Neural progenitor cell (in vitro differentiated cells): ENCODE measurements at places on chromosomes 7 and 10. TPM values are rescaled to one million over a fixed set of nuclear protein-coding genes. Genes with fewer than 3 reads are reported as not detected.

DNA sequence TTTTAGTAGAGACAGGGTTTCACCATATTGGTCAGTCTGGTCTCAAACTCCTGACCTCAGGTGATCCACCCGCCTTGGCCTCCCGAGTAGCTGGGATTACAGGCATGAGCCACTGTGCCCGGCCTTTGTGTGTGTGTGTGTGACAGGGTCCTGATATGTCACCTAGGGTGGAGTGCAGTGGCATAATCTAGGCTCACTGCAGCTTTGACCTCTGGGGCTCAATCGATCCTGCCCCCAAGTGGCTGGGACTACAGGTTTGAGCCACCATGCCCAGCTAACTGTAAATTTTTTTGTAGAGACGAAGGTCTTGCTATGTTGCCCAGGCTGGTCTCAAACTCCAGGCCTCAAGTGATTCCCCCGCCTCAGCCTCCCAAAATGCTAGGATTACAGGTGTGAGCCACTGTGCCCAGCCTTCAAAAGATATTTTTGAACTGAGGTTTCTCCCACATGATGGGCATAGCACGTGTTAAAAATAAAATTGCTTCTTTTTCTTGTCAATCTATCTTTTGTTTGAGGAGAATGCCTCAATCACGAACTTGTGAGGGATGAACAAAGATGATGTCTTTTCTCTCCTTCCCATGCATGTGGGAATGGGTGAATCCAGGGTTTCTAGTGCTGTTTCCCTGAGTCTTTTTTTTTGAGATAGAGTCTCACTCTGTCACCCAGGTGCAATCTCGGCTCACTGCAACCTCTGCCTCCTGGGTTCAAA lies 30.8 kb upstream of the PSAP start:
- DNase-seq: no peak
- H3K4me3 ChIP-seq: no peak overlapping the region
- no peak overlapping the region for H3K27ac ChIP-seq
- H3K4me1 ChIP-seq: peaks cover 5% of the 10 kb centered on the region
- H3K36me3 ChIP-seq: no peaks in the 10 kb centered on the region

DNA sequence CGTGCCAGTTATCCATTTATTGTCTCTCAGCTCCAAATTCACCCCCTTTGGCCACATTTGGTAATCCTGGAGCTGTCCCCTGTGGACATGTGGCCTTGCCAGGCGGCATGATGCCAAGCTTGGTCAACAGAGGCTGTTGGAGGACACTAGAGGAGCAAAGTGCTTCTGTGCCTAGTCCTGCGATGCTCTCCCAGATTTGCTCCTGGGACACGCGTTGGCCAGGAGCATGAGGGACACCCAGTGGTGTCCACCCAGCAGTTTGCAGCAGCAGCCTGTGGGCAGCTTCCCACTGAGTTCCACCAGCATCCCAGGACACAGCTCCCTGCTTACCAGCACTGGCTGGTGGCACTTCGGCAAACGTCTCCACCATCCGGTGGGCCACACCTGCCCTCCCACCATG lies 55.5 kb upstream of the STEAP1B start:
- peaks cover 9% of the 10 kb centered on the region for H3K27me3 ChIP-seq
- DNase-seq: no peak
- no peaks in the 10 kb centered on the region for H3K4me1 ChIP-seq
- H3K4me3 ChIP-seq: no peak overlapping the region
- H3K27ac ChIP-seq: no peak overlapping the region
- no peaks in the 10 kb centered on the region for H3K36me3 ChIP-seq

CPA1 gene
- not detected in 2 replicates for total RNA-seq

LRRC4 gene
- total RNA-seq: 19.8 and 26.9 TPM in 2 replicates

PIP gene
- total RNA-seq: not detected in 2 replicates

DNA sequence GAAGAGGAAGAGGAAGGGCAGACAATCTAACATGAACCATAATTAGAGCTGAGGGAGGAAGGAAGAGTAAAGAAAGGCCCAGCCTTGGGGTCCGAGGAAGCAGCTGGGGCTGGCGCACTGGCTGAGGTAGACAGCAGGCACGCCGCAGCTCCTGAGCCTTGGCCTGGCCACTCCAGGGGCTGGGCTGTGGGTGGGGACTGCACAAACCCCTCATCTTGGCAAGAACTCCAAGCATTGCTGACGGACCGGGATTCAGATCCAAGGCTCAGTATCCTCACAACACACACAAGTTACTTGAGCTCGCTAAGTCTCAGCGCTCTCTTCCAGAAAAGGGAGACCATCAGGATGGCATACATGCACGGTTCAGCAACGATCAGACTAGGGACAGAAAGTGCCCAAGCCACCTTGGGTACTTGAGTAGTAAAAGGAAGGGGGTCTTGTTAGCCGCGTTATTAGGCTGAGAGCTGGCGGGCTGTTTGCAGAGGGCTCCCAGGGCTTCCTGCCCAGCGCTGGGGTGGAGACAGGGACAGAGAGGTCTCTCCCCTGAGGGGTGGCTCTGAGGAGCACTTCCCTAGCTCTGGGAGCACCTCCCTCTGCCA lies 4.5 kb downstream of the TNS3 start:
- H3K27me3 ChIP-seq: peaks cover 13% of the 10 kb centered on the region
- no peak overlapping the region for H3K4me3 ChIP-seq
- no peak overlapping the region for H3K27ac ChIP-seq
- no peak for DNase-seq

- no peak overlapping the region for H3K27ac ChIP-seq
- DNase-seq: no peak
- H3K4me1 ChIP-seq: peaks cover 7% of the 10 kb centered on the region
- H3K36me3 ChIP-seq: no peaks in the 10 kb centered on the region
- no peak overlapping the region for H3K4me3 ChIP-seq
- no peaks in the 10 kb centered on the region for H3K27me3 ChIP-seq
These were observed 181.2 kb upstream of the NOBOX start for GRCh38 chr7:144584726-144585125.

CYP3A4 gene
- total RNA-seq: not detected in 2 replicates

DNA sequence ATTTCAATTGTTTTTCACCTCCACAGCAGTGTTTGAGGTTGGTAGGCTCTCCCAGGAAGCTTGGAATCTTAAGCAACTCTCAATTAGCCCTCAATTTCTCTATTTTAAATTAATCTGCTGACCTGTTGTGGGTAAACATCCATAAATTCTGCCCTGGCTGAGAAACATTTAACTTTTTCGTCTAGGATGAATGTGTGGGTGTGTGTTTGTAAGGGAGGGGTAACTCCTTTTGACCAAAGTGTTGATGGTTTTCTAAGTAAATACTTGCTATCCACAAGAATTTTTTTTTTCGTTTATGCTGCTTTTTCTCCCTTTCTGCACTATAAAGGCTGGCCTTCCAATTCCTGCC lies 973 bp downstream of the PPP3CB start:
- no peak overlapping the region for H3K27ac ChIP-seq
- DNase-seq: no peak
- H3K4me3 ChIP-seq: peak overlapping the region; percentile 94
- H3K4me1 ChIP-seq: peaks cover 12% of the 10 kb centered on the region

SMURF1 gene
- total RNA-seq: 31.0 and 34.5 TPM in 2 replicates

GRCh38 chr10:130885021-130885655 lies 426.4 kb downstream of the TCERG1L start:
- H3K4me1 ChIP-seq: no peaks in the 10 kb centered on the region
- no peak overlapping the region for H3K4me3 ChIP-seq
- no peaks in the 10 kb centered on the region for H3K27me3 ChIP-seq
- no peaks in the 10 kb centered on the region for H3K36me3 ChIP-seq
- H3K27ac ChIP-seq: no peak overlapping the region
- no peak for DNase-seq

UCMA gene
- not detected in 2 replicates for total RNA-seq

PGAM1 gene
- 887 and 1,352 TPM in 2 replicates for total RNA-seq

GRCh38 chr7:46173476-46174195 lies 252.6 kb upstream of the IGFBP3 start:
- H3K4me1 ChIP-seq: no peaks in the 10 kb centered on the region
- DNase-seq: no peak
- H3K4me3 ChIP-seq: no peak overlapping the region
- H3K27ac ChIP-seq: no peak overlapping the region
- H3K27me3 ChIP-seq: no peaks in the 10 kb centered on the region

FEZF1 gene
- total RNA-seq: 330 and 467 TPM in 2 replicates

EIF4H gene
- total RNA-seq: 214 and 315 TPM in 2 replicates

DNA sequence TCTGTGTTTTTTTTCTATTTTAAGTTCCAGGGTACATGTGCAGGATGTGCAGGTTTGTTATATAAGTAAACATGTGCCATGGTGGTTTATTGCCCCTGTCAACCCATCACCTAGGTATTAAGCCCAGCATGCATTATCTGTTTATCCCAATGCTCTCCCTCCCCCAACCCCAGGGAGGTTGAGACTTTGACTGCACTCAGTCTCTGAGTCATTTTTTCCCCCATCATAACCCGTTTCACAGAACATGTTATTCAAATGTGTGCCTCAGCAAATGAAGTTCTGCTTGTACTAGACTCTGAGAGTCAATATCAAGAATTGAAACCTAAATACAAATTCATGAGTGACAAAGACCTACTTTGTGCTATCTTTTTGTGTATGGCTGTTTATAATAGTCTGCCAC lies 70.0 kb upstream of the CYP26C1 start:
- H3K36me3 ChIP-seq: no peaks in the 10 kb centered on the region
- H3K4me1 ChIP-seq: peaks cover 29% of the 10 kb centered on the region
- H3K27ac ChIP-seq: no peak overlapping the region
- no peak overlapping the region for H3K4me3 ChIP-seq

- H3K27me3 ChIP-seq: no peaks in the 10 kb centered on the region
- no peak overlapping the region for H3K4me3 ChIP-seq
- no peaks in the 10 kb centered on the region for H3K36me3 ChIP-seq
These were observed 119.0 kb upstream of the SORCS3 start for GRCh38 chr10:104521901-104522694.

- H3K27me3 ChIP-seq: peaks cover 21% of the 10 kb centered on the region
- H3K4me1 ChIP-seq: peaks cover 16% of the 10 kb centered on the region
- peak; percentile 69 for DNase-seq
- no peak overlapping the region for H3K27ac ChIP-seq
- no peaks in the 10 kb centered on the region for H3K36me3 ChIP-seq
These were observed 169.3 kb downstream of the FAM107B start for GRCh38 chr10:14605231-14605925.

GRCh38 chr7:140673063-140673773 lies 473 bp downstream of the ADCK2 start:
- peaks cover 29% of the 10 kb centered on the region for H3K27me3 ChIP-seq
- DNase-seq: peak; percentile 57
- no peak overlapping the region for H3K27ac ChIP-seq
- H3K36me3 ChIP-seq: no peaks in the 10 kb centered on the region
- H3K4me3 ChIP-seq: peak overlapping the region; percentile 70
- peaks cover 6% of the 10 kb centered on the region for H3K4me1 ChIP-seq

GRCh38 chr10:133276435-133277201 lies at the start of gene ADAM8:
Gene ADAM8, minus strand, starts transcription at chr10:133276868. Its CDS starts 51 bp downstream, at chr10:133276817.
- H3K27me3 ChIP-seq: peaks cover 22% of the 10 kb centered on the region
- DNase-seq: peak; percentile 77
- H3K4me3 ChIP-seq: peak within 1 kb of the TSS; percentile 49
- H3K27ac ChIP-seq: no peak within 1 kb of the TSS

SLC39A12 gene
- total RNA-seq: 0.22 TPM in 1 of 2 replicates, not detected in the other

FOXP2 gene
- 0.25 and 1.1 TPM in 2 replicates for total RNA-seq

DNA sequence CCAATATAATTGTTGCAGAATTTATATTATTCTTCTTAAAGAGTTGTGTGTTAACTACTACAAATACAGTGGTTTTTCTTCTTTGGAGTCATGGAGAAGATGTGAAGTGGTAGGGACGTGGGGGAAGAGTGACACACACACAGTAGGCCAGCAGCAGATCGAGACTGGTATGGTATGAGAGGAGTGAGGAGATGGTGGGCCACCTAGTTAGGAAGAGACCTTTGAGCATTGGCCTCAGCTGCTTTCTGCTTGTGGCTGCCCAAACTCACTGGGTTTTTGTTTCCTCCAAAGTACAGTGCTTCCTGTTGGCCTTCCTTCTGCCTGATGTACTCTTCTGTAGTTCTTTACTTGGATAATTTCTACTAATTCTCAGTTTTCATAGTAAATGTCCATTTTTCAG lies 14.6 kb downstream of the VCL start:
- peaks cover 18% of the 10 kb centered on the region for H3K4me1 ChIP-seq
- no peaks in the 10 kb centered on the region for H3K36me3 ChIP-seq
- H3K4me3 ChIP-seq: no peak overlapping the region
- H3K27ac ChIP-seq: no peak overlapping the region
- DNase-seq: no peak

GRCh38 chr7:518630-519483 lies 789 bp downstream of the PDGFA start:
- DNase-seq: peak; percentile 78
- no peak overlapping the region for H3K27ac ChIP-seq
- H3K4me3 ChIP-seq: peak overlapping the region; percentile 62
- H3K36me3 ChIP-seq: no peaks in the 10 kb centered on the region
- H3K4me1 ChIP-seq: peaks cover 56% of the 10 kb centered on the region

- DNase-seq: no peak
- no peaks in the 10 kb centered on the region for H3K27me3 ChIP-seq
- no peak overlapping the region for H3K27ac ChIP-seq
- no peaks in the 10 kb centered on the region for H3K36me3 ChIP-seq
- H3K4me3 ChIP-seq: no peak overlapping the region
These were observed 492.4 kb downstream of the TNS3 start for GRCh38 chr7:47089461-47089860.

SPDYE16 gene
- 0.28 TPM in 1 of 2 replicates, not detected in the other for total RNA-seq

GRCh38 chr10:132962623-132963429 lies 20.5 kb upstream of the CFAP46 start:
- H3K27me3 ChIP-seq: peaks cover 17% of the 10 kb centered on the region
- no peak for DNase-seq
- no peaks in the 10 kb centered on the region for H3K36me3 ChIP-seq
- peaks cover 4% of the 10 kb centered on the region for H3K4me1 ChIP-seq

GRCh38 chr10:29353305-29353704 lies 64.4 kb downstream of the LYZL1 start:
- no peak overlapping the region for H3K4me3 ChIP-seq
- no peaks in the 10 kb centered on the region for H3K36me3 ChIP-seq
- DNase-seq: no peak
- peaks cover 4% of the 10 kb centered on the region for H3K4me1 ChIP-seq
- H3K27me3 ChIP-seq: no peaks in the 10 kb centered on the region

IGF2BP3 gene
- 172 and 242 TPM in 2 replicates for total RNA-seq

DRGX gene
- total RNA-seq: not detected in 2 replicates

GRM8 gene
- total RNA-seq: 0.62 and 1.6 TPM in 2 replicates

DNA sequence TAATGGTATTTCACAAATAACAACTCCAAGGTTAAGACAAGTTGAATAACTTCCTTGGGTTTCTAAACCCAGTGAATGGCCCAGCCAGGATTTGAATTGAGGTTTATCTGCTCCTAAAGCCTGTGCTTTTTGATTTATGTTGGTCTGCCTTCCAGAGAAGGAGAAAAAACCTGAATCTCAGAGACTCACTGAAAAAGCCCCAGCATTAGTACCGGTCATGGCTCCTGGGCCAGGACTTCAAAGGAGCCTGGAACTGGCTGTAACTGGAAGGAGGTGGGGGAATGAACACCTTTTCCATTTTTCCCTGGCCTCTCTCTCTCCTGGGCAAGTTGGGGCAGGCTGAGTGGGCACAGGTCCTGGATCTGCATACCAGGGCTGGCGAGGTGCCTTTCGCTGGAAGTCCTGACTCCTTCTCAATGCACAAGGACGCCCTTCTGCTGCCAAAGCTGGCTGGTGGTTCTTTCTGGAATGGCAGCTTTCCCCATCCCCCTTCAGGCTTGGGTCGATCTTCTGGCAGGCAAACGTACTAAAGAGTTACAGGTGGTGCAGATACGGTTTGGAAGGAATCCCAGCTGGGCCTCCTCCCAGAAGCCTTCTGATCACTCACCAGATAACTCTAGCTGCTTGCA lies 268.2 kb downstream of the PTEN start:
- H3K27ac ChIP-seq: no peak overlapping the region
- no peak for DNase-seq
- H3K4me3 ChIP-seq: no peak overlapping the region
- no peaks in the 10 kb centered on the region for H3K4me1 ChIP-seq
